ENCODE measurements at places on chromosomes 5 and 9.

- no peak for DNase-seq
These were observed 275.4 kb downstream of the CDH12 start for GRCh38 chr5:22577711-22578110.

- no peak for DNase-seq
These were observed 120.7 kb downstream of the PBX3 start for GRCh38 chr9:125867751-125868415.

- DNase-seq, result peak; percentile 45
These were observed 9.5 kb downstream of the LPCAT1 start for GRCh38 chr5:1514027-1514818.

- DNase-seq, result no peak
These were observed 182.2 kb downstream of the AOPEP start for GRCh38 chr9:94908583-94909249.

GRCh38 chr9:5193345-5193744, 7.9 kb upstream of the INSL6 start:
- no peak for DNase-seq

DNA sequence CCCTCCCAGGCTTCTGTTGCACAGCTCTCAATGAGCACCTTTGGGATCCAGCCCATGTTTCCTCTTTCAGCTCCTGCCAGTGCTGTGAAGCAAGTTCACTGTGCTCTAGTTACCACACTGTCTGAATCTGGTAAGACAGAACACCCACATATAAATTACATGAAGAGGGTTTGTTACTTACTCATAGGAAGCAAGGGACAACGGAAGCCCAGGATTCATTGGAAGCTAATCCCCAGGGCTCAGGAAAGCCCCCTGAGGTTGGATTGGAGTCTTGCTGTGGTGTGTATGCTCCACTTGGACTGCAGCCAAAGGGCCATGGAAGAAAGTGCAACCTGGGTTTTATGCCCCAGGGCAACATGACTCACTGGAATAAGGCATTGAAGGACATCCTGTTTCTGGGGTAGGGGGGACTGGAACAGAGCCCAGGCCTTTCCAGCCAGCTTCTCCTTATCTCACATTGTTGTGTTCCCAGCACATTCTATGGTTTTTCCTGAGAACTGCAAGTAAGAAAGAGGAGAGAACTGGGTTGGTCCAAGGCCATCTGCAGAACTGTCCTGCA, 15.6 kb upstream of the CLK4 start:
- no peak for DNase-seq

DNA sequence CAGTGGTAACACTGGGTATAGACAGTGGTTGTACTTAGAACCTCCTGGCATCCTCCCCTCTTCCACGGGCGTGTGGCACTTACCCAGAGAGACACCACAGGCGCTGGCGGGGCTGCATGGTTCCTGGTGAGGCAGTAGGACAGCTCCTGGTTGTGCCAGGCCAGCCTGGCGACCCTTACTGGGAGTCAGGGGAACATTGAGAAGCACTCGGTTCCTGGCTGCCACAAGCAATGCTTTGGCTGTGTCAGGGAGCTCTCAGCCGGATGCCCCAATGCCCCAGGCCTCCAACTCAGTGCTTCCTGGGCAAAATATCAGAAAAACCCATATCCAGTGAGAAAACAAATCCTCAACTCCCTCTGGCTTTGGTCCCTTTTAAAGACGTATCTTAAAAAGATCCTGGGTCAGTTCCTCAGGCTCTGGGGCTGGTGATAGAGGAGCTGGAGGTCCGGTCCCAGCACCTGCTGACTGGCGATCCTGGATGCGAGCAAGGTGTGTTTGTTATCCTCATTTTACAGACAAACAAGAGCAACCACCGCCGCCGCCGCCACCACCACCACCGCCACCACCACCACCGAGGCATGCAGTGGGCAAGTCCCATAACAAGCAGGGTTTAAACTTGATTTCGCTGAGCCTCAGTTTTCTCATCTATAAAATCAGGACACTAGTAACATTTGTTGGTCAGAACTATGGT, 4.2 kb downstream of the NKX2-5 start:
- DNase-seq, result no peak

- no peak for DNase-seq
These were observed 323.1 kb downstream of the RAB3C start for GRCh38 chr5:58905944-58906343.

DNA sequence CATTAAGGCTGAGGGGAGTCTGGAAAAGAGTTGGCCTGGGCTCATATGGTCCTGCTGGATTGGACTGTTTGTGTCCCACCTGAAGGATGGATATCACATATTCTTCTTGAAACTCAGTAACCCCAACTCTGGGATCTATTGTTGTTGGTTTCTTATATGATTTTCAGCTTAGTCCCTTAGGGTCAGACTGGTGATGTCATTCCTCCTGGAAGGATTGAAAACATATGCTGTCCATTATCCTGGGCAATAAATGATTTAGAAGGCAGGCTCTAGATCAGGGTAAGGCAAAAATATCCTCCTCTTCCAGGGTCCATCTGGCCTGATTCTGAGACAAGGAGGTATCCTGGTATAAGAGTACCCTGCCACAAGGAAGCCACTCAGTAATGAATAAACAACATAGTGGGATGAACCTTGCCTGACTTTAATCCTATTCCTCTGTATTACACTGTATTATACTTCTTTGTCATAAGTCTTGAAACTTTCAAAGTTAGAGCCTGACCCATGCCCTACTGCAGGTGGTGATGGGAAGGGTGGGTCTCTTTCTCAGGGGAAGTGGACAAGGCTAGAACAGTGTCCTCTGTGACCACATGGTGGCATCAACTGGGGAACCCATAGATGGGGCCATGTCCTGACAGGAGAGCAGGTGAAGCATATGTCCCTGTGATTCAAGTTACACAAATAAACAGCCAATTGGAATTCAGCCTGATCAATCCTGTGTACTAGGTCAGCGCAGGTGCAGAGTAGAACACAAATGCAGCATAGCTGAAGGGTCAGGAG, 454.4 kb upstream of the TRPC7 start:
- DNase-seq, result no peak

- DNase-seq, result no peak
These were observed 122.3 kb upstream of the MYO10 start for GRCh38 chr5:17058438-17058837.

DNA sequence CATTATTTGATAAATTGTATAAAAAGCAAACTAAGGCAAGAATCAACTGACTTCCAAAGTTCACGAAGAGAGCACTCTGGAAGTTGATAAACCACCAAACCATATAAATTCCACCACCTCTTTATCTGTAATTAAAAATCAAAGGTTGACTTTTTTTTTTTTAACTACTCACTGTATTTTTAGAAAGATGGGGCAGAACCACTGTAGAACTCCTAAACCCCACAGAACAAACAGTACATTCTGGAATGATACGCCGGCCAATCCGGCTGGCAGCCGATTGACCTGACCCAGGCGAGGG, 435 bp upstream of the CCNG1 start:
- DNase-seq, result no peak

- DNase-seq, result no peak
These were observed 21.2 kb downstream of the GAS1 start for GRCh38 chr9:86926145-86926544.

- no peak for DNase-seq
These were observed 62.9 kb upstream of the TNFAIP8 start for GRCh38 chr5:119292701-119293515.

DNA sequence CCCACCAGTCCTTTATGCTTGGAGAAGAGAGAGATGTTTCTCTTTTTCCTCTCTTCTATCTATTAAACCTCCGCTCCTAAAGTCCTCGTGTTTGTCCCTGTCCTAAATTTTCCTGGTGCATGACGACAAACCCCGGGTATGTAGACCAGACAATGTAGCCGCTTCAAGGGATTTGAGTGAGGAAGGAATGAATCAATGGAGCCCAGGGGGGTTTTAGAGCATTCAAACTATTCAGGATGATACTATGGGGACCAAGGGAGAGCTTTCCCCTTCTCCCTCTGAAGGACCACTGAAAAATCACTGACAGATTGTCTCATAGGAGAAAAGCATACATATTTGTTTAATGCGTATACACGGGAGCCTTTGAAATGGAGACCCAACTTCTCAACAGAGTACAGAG, 18.4 kb downstream of the CEL start:
- no peak for DNase-seq

DNA sequence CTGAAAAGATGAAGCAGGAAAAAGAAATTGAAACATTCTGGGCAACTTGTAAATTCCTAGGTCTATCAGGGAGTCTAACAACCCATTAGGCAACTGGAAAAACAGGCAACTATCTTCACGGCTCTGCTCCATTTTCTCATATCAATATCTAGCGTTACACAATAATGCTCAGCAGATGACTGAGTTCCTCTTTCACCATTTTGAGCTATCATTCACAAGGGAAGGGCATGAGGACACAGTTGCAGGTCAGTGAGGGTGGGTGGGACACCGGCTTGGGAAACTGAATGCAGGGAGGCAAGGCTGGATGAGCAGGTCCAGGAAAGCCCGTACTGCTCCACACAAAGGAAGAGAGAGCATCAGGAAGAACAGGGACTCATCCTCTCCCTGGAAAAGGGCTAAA, 67.0 kb downstream of the FRMD3 start:
- no peak for DNase-seq

- DNase-seq, result peak; percentile 57
These were observed 181.9 kb downstream of the FGF18 start for GRCh38 chr5:171601266-171601881.

GRCh38 chr5:106094204-106094607, 1576.5 kb downstream of the EFNA5 start:
- DNase-seq, result no peak

- no peak for DNase-seq
These were observed 86.0 kb upstream of the CTSL start for GRCh38 chr9:87639949-87640348.

- no peak for DNase-seq
These were observed 207.4 kb downstream of the AGTPBP1 start for GRCh38 chr9:85534340-85534739.

GRCh38 chr9:77883846-77884771, 147.5 kb downstream of the GNAQ start:
- no peak for DNase-seq

GRCh38 chr5:137268646-137269045, 230.5 kb downstream of the SPOCK1 start:
- no peak for DNase-seq

DNA sequence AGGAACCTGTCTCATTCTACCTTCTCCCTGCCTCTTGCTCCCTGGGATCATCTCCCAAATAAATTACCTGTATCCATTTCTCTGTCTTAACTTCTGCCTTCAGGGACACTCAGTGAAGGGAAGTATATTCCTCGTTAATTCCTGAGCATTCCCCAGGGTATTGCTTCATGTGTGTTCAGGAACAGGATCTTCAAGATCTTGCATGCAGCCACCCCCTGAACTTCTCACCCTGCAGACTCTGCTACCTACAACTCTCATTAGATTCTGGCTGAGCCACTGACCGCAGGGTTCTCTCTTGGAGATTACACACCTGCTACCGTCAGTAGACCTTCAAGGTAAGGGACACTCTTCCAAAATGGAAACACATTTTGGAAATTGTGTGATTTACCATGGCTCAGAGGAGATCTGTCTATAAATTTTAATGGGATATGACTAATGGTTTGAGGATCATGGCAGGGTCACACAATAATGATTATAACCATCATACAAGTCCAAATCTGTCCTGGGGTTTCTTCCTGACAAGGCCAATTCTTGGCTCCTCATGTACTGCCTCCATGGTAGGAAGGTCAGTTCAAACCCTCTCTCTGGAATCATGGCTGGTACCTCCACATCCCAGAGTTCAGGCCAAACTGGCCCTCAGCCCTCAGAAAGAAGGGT, 38.9 kb upstream of the UGCG start:
- no peak for DNase-seq

DNA sequence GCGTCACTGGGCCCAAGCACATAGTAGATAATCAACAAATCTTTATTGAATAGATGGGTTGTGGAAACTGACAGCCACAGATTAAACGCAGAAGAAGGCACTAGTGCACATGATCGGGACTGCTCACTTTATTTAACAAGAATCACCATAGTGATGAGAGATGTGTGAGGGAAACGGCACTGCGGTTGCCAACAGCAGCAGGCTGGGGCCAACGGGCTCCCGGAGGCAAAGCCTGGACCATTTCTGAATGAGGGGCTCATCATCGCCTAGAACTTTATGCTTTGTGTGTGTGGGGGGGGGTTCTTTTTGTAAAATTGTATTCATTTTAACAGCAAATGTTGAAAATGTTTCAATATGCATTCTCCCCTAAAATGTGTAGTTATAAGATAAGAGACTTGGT, 61.9 kb upstream of the RUFY1 start:
- no peak for DNase-seq

- DNase-seq, result peak; percentile 93
These were observed at the start of gene COL27A1 for GRCh38 chr9:114155263-114155994. Gene COL27A1, plus strand, starts transcription at chr9:114155537. Its CDS starts 414 bp downstream, at chr9:114155951.

DNA sequence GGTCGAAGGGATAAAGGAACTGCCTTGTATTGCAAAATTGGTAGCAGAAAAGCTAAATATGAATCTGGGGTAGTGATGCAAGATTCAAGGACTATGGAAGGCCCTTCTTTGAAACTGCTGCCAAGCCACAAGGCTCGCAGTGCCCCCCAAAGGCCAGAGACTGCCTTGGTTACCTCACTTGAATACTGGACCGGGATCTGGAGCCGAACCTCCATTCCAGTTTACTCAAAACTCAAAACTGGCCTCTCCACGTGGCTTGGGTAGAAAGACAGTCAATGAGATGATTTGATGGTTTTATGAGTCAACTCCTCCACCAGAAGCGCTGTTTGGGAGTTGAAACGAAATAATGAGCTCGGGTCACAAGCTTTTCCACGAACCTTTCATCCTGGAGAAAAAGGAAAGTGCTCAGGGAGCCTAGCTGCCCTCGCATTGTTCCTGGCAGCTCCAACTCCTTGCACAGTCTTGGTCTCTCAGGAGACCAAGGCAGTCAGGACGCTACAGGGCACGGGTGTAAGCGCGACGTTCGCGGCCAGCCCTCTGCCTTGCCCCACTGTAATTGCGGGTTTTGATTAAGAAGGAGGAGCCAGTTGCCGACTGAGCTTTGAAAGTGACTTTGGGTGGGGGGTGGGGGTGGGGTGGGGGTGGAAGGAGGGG, 2.8 kb downstream of the ST8SIA4 start:
- peak; percentile 89 for DNase-seq

DNA sequence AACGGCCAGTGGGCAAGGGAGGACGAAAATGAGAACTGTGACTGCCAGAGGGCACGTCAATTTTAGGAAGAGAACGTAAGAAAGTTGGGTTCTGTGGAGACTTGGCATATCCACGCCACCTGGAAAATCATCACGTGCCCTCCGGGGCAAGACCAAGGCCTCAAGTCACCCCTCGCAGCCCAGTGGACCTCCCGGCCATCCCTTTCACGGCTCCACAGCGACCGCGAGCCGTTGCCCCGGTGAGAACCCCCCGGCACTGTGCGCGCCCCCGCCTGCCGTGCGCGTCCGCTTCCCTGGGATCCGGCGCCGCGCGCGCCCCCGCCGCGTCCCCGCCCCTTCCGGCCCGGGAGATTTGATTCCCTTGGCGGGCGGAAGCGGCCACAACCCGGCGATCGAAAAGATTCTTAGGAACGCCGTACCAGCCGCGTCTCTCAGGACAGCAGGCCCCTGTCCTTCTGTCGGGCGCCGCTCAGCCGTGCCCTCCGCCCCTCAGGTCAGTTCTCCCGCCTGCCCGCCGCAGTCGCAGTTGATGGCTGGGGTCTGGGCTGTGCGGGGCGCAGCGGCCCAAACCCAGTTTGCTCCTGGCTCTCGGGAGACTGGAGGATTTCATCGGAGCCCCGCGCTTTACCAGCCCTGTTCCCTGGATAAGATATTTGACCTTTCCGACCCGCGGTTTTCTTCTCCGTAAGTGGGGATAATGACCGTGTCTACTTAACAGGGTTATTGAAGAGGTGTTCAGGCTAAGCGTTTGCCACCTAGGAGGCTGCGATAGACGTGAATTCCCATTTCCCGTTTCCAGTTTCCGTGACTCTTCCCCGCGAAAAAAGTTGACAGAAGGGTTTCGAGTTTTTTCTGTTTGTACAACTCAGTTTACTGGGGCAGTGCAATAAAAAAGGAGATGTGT, at the start of gene MELK:
TSS of gene MELK (plus strand) at position 381 of the 904 bp plus-strand sequence. CDS start 8,787 bp downstream, outside the sequence.
- peak; percentile 95 for DNase-seq

Measured in activated CD8-positive, alpha-beta memory T cell treated with anti-CD3 and anti-CD28 coated beads for 24 hours (primary cell).